ENCODE measurements at places on chromosomes 5 and 9.

DNA sequence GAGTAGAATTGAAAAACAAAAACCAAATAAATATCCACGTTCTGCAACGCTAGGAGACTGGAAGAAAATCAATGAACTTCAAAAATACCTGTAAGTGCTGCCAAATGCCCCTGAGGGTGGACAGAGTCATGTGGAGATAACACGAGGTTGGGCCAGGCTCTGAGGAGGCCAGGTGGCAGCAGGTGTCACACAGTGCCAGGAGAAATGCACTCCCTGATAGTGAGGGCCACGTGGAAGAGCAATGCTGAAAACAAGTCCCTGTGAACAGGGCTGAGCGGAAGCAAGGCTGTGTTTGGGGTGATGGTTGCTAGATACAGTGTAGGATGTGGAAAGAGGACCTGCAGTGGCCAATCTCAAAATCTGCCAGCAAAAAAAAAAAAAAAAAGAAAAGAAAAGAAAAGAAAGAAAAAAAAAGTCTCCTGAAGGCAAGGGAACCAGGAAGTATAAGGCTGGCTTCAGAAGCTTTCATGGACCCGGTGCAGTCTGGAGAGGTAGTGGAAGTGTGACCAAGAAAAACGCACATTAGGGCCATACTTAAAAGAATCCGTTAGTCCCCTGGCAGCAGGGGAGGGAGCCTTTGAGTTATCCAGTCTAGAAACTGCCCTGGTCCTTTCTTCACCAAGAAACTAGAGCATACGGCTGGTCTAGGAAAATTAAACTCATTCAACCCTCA is 16.8 kb downstream of the C1QTNF3 start:
- DNase-seq, result no peak

- no peak for DNase-seq
Observed at GRCh38 chr9:135566552-135566951, 5.0 kb downstream of the PAEP start.

DNA sequence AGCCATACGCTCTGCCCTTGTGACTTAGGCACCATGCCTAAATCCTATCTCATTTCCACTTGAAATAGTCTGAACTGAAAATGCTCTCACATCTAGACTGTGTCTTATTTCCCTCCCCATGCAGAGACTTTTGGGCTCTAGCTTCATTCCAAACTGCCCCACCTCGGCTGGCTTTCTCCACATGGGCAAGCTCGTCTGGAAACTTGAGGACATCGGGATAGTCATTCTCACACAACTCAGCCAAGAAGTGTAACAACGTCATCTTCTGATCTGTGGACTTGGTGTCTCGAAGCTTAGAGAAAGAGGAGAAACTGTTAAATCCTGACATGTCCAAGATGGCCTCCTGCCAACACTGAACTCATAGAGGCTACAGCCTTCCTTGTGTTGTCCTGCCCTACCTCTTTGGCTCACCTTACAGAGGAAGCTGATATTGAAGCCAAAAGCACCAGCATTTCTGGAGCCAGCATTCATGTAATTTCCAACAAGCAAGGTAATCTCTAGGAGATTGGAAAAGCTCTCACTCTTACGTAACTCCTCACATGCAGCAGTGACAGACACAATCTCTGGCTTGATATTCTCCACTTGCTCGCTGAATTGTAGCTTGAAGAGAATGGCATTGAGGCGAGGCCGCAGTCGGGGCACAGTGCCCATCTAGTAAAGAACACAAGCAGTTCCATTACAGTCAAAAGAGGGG is 39.6 kb downstream of the PCDHGC5 start:
- peak; percentile 29 for DNase-seq

GRCh38 chr5:171413153-171413910 is 6.1 kb upstream of the FGF18 start:
- DNase-seq, result no peak

GRCh38 chr5:158607088-158607487 is 492.6 kb downstream of the EBF1 start:
- no peak for DNase-seq

GRCh38 chr9:107684224-107684623 is 194.7 kb upstream of the KLF4 start:
- peak; percentile 9 for DNase-seq

- no peak for DNase-seq
Observed at GRCh38 chr5:26868504-26868903, 169.9 kb downstream of the CDH9 start.

GRCh38 chr5:173458828-173459609 is 130.8 kb upstream of the STC2 start:
- peak; percentile 60 for DNase-seq

- no peak for DNase-seq
Observed at GRCh38 chr5:72786676-72787075, 29.8 kb upstream of the TNPO1 start.

GRCh38 chr5:174501461-174502069 is 222.8 kb upstream of the MSX2 start:
- DNase-seq, result peak; percentile 7

DNA sequence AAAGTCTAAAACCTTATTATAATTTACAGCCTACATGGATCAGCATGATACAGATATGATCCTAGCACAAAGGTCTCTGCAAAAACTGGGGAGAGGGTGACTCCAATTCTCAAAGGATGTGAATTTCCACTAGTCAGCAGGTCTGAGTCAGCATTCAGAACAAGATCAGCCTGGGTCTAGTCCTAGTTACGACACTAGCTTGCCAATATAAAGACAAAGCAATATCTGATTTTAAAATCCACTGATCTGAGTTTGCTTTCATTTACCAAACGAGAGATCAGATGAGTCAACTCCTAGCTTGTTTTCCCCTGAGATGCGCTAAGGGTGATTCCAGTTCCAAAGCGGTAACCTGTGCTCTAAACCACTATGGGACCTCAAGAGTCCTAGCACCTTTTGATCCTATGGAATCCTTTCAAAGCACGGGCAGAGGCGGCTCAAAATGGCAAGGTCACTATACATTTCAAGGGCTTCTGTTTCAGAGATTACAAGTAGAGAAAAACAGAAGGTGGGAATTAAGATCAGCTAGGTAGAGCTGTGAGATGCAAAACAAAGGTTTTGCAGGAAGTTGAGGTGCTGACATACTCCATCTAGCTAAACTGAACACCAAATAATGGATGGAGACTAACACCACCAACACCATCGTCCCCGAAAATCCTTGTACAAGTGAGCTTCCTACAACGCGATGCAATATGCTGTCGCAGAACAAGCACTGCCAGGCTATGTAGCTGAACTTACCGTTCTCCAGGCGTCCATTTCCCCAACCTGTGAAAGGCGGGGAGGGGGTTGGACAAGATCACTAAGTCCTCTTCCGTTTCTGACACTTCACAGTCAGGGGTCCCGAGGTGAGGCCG is 906 bp downstream of the SLC25A51 start:
- no peak for DNase-seq

DNA sequence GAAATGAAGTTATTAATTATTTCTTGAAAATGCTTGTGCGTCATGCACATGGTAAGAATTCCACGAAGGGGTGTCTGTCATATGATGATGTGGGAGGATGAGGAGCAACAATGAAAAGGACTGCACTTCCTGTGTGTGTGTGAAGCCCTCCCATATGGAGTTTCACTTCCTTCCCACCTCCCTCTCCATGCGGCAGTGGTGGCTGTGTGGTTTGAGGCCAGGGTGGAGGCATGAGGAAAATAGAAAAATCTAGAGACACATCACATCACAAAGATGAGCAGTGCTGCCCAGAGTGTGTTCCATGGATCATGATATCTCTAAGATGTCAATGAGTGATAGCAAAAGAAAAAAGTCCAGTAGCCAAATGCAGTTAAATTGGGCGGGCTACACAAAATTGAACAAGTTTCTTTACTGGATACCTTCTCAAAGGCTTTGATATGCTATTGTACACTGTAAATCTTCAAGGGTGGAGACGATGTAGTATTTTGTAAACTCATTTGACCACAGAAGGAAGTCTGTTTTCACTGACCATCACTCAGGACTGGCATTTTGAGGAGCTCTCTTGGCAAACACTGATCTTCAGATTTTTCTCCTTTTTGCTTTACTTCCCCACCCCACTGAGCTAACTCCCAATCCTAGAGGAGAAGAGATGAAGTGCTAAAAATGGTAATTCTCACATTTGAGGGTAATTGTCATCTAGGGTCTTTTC is 55.7 kb upstream of the EQTN start:
- no peak for DNase-seq

DNA sequence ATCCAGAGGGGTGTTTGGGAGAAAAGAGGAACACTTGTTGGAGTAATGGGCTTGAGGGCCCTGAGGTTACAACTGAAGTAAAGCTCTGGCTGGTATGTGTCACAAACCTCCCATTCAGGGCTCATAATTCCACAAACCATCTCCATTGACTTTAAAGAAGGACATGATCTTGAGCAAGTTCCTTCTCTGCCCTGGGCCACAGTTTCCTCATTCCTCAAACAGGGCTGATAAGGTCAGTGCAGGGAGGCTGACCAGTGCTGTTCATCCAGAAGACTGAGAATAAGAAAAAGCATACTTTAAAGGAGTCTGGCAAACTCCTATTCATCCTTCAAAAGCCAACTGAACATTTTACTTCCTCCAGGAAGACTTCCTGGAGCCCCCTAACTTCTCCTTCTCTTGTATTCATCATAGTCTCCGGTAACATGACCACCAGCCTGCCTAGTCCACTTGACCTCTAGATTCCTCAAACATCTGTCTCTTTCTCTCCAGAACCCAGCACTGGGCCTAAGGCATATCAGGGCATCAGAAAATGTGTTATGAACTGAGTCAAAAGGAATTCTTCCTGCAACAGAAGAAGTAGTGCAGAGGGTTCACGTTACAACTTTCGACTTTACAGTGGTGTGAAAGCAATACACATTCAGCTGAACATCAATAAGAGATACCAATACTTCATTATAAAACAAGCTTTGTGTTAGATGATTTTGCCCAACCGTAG is 20.7 kb upstream of the PTPN3 start:
- DNase-seq, result no peak

GRCh38 chr9:77133011-77133410 is 44.3 kb upstream of the VPS13A start:
- peak; percentile 45 for DNase-seq

DNA sequence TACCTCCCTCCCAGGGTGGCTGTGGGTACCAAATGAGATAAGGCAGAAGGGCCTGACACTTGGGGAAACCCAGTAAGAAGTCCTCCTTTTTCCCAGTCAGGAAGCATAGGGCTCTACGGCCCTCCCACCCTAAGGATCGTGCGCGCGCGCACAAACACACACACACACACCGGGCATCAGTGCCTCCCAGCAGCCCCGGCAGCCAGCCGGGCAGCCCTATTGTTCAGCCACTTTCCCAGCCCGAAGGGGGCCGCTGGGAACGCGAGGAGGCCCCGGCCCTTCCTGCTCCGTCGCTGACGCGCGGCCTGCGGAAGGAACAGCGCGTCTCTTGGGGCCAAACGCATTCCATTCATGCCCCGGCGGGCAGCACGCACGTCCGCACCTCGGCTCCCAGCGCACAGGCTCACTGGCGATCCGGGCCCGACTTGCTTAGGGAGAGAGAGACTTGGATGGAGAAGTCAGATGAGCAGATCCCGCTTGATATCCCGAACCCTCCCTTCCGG is 22.6 kb downstream of the DUSP1 start:
- DNase-seq, result peak; percentile 69

DNA sequence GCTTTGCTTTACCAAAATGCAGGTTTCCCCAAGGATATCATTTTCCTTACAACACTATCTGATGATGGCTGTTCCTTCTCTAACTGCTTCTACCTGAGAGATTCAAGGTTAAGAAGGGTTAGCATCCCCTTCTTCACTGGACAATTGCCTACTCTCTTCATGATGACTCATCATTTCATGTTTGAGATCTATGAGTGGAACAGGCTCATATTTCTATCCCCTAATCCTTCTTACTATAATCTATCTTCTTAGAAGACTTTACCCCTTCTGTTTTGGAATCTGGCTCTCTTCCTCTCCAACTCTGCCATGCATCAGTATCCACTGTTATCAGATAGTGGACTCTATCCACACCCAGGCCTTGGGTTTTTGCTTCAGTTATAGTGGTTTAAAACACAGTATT is 54.3 kb downstream of the NR3C1 start:
- peak; percentile 24 for DNase-seq

- no peak for DNase-seq
Observed at GRCh38 chr9:31302620-31303418, 1081.6 kb upstream of the ACO1 start.

DNA sequence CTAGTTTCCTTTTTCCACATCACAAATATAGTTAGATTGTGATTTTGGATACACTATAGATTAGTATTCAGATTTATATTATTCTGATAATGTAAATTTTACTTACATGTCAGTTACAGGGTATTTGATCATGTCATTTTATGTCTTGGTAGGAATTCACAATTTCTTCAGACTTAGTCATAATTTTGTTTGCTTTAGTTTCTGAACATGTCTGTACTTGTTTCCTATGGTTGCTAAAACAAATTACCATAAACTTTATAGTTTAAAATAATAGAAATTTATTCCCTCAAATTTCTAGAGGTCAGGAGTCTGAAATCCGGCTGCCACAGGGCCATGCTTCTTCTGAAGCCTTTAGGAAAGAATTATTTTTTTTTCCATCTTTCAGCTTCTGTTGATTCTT is 1817.2 kb upstream of the CDH9 start:
- DNase-seq, result no peak

- DNase-seq, result no peak
Observed at GRCh38 chr5:97943036-97943435, 760.0 kb upstream of the RIOK2 start.

GRCh38 chr9:114327749-114328148 is 1.9 kb upstream of the ORM2 start:
- DNase-seq, result no peak

GRCh38 chr5:102956599-102956998 is 163.3 kb downstream of the GIN1 start:
- DNase-seq, result no peak

GRCh38 chr5:96312383-96312782 is 120.7 kb downstream of the PCSK1 start:
- no peak for DNase-seq

- DNase-seq, result no peak
Observed at GRCh38 chr5:172669386-172670004, 28.4 kb downstream of the NEURL1B start.

DNA sequence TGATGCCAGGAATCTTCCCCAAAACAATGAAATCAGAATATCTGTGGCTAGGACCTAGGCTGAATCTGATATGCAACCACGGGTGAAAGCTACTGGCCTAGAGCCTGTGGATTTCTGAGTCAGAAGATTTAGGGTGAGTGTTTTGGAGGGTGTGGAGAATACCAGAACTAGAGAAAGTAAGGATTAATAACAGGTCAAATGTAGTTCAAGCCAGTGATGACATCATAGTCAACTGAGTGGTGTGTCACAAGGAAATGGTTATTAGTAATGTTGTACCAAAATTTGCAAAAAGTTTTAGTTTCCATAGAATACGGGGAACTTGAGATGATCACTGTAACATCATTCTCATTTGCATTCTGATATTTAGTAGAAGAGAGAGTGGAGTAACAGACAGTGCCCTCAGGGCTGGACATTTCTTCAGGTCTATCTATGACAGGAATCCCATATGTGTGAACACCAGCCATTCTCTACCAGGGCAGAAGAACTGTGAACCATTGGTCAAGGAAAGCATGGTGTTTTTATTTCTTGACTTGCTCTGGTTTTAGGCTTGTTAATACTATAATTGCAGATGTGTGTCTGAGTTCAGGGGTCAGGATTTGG is 3.7 kb downstream of the GALNT12 start:
- DNase-seq, result peak; percentile 81

- no peak for DNase-seq
Observed at GRCh38 chr5:4229414-4230292, 634.0 kb downstream of the IRX1 start.
